Stimulated activated CD4-positive, alpha-beta T cell treated with anti-CD3 and anti-CD28 coated beads, Interleukin-4, amount 100 ng/mL, for 1 hour (primary cell): ENCODE measurements at places on chromosomes 4 and X.

DNA sequence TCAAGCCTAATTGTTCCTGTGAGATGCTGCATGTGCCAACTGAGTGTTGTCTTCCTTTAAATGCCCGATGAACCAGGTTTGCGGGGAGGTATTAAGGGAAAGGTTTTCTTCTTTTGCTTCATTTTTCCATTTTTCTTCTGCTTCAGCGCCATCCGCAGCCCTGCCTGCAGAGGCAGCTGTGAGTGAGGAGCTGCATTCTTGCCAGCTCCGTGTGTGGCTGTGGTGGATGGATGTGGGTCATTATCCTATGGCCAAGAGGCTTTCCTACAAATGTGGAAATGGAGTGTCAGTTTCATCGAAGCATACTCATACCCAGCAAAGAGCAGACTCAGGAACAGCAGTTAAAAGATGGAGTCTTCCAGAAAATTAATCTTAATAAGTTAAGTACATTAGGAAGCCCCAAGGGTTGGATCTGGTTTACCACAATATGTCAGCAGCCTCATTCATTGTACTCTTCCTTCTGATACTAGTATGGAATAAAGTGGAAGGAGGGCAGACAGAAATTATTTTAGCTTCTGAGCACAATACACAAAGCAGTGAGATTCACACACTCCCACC is 37.6 kb downstream of the TNIP3 start:
- no peak for DNase-seq

DNA sequence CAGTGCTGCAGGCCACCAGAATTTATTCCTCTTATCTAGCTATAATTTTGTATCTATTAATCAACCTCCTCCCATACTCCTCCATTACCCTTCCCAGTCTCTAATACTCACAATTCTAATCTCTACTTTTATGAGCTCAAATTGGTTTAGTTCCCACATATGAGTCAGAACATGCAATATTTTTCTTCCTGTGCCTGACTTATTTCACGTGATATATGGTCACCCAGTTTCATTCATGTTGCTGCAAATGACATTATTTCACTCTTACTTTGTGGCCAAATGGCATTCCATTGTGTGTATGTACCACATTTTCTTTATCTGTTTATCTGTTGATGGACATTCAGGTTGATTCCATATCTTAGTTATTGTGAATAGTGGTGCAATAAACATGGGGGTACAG is 483.5 kb downstream of the ACTRT1 start:
- no peak for DNase-seq

GRCh38 chr4:120085705-120086104 is 19.1 kb upstream of the MAD2L1 start:
- no peak for DNase-seq

- no peak for DNase-seq
These were observed 39.7 kb downstream of the PRSS12 start for GRCh38 chr4:118313098-118313497.

- no peak for DNase-seq
These were observed 37.3 kb upstream of the BCORL1 start for GRCh38 chrX:129945131-129945530.

DNA sequence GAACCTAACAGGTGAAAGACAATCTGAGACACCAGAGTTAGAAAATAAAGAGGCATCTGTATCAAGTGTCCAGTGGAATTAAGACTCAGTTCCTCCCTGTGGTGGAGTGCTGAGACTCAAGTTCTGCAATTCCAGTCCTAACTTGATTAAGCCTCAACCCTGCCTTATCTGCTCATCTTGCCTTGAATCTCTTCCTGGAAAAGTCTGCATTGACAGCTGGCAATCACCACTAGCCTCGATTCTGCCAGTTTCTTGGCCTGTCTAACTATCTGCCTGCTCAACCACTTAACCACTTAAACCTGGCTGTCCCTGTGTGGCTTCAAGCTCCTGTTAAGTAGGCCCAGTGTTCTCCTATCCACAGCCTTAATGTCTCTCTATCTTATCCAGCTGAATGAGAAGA is 22.4 kb upstream of the NEIL3 start:
- no peak for DNase-seq

- DNase-seq, result no peak
These were observed 13.4 kb downstream of the TRPC3 start for GRCh38 chr4:121938282-121939092.
